ENCODE measurements at places on chromosomes 6 and 20.

- no peak for DNase-seq
Measured at GRCh38 chr6:129801909-129802308, 59.2 kb downstream of the TMEM244 start.

DNA sequence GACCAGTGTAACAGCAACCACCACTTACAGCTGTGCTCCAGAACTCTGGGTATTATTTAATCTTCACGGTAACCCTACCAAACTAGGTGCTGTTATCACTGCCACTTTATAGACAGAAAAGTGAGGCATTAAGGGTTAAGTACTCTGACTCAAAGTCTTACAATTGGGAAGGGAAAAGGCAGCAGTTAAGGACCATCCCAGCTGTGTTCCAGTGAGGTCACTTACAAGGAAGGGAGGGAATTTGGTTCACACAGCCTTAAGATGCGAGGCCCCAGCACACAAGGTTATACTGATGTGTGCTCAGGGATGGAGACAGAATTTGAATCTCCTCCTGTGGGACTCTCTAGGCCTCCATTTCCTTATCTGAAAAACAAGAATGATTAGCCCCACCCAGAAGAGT lies 46.7 kb downstream of the TRERF1 start:
- DNase-seq = no peak

DNA sequence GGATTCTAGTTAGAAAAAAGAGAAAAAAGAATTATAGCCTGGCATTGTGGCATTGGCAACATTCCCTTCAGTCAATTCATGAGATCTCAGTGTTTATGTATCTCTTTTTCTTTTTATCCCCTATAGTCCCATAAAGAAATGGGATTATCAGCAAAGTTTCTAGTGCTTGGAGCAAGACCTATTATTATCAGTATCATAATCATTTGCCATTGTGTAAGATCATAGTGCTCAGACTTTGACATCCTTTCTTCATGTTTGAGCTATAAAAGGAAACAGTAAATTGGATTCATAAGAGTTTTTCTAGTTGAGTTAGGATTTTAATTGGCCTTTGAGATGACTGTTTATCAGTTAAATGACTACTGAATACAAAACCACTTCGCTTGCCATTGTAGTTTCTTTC lies 295.6 kb downstream of the GRIK2 start:
- no peak for DNase-seq

DNA sequence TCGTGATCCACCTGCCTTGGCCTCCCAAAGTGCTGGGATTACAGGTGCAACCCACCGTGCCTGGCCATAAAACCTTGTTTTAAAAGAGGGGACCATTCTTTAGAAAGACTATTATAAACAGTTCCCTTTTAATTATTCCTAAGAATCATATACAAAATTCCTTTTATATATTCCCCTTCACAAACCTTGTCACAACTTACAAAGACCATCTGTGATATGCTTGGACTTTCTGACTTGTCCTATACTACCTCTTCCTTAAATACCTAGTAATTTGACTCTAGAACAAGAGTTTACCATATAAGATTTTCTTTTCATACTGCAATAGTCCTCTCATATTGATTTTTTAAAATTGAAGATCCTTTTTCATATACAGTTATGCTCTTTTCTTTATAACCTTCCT lies 135.8 kb upstream of the PRSS16 start:
- DNase-seq = no peak

- DNase-seq = no peak
Measured at GRCh38 chr20:8322662-8323217, 190.7 kb downstream of the PLCB1 start.

DNA sequence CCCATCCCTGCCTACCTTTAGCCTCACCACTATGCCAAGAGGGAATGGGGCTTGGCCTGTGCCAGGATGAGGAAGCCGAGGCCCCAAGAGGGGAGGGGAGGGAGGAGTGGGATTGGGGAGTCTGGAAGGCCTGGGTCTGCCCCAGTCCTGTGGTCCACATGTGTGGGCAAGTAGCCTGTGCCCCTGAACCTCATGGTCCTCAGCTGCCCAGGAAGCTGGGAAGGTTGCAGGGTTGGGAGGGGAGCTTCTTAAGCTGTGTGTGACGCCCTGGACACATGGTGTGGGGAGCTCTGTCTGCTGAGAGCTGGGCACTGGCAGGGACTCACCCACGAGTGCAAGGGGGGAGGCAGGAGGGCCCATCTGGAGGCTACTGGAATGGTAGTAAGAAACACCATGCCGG lies 31.7 kb downstream of the DLGAP4 start:
- no peak for DNase-seq

DNA sequence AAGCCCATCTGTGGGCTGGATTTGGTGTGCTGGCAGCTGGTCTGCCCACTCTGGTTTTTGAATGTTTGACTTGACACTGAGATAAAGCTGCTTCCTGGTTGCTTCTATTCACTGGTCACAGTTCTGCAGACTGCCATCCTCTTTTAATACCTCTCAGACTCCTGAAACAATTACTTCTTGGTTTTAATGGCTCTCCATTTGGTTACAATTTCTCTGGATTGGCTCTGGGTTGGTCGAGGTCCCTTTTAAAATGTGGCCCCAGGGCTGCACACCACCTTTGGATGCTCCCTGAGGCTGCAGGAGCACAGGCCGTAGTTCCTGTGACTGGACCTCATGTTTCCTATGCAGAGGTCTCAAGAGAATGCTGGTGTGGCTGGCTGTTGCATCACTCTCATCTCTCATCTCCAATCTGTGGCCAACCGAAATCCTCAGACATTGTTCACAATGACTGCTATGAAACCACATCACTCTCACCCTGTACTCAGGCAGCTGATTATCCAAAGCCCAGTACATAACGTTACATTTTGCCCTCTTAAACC lies 98.5 kb downstream of the INSM1 start:
- DNase-seq = no peak

- DNase-seq = no peak
Measured at GRCh38 chr20:32681175-32682084, 7.7 kb upstream of the C20orf203 start.

- DNase-seq = no peak
Measured at GRCh38 chr6:61809004-61809595, 476.9 kb downstream of the KHDRBS2 start.

DNA sequence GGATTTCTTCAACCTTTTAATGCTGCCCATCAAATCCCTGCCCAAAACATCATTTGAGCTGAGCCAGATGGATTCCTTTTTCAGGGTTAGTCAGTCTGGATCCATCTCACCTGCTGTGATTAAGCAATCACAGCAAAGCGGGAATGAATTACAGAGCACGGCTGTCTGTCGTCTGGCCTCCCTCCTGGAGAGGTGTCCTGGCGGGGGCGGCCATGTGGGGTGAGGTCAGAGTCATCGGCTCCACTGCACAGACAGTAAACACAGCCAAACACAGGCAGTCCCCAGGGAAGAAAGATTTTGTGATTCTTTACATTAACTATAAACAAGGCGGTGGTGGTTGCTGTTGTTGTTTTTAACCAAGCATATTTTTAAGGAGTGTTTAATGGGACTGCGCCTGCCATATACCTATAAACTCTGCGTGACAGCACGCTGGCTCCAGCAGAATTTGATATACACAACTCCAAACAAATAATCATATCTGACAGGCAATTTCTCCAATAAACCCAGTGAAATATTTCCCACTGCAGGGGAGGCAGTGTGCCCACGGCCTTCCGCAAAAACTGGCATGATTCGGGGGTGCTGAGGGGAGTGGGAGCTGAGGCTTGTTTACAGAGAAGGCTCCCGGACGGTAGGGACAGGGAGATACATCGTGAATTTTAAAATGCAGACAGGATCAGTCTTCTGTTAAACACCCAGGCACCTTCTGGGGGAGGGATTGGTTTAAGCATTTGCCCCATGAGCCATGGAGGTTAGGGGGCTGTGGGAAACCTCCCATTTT lies 232.0 kb upstream of the PMEPA1 start:
- DNase-seq = no peak

GRCh38 chr6:7992002-7992815 lies 72.0 kb downstream of the BLOC1S5 start:
- no peak for DNase-seq

GRCh38 chr20:21377701-21378100 lies 19.6 kb downstream of the NKX2-4 start:
- DNase-seq = no peak
